ENCODE measurements at places on chromosomes 3 and 15.

DNA sequence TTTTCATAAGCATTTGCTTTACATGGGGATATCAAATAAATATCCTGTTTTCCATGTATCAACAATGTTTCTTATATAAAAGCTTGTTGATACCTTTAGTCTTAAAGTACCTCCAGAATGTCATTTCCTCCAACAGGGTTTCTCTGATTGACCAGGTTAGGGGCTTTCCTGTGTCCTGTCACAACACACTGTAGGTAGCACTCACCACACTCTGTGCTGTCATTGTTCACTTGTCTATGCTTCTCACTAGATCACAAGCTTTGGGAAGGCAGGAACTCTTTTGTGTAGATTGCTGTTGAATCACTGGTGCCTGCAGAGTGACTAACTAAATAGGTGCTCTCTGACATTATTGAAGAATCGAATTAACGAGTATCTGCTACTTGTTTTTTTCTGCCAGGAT lies 49.8 kb downstream of the USP50 start:
- DNase-seq = no peak

GRCh38 chr3:135041601-135042000 lies 246.5 kb downstream of the EPHB1 start:
- no peak for DNase-seq

DNA sequence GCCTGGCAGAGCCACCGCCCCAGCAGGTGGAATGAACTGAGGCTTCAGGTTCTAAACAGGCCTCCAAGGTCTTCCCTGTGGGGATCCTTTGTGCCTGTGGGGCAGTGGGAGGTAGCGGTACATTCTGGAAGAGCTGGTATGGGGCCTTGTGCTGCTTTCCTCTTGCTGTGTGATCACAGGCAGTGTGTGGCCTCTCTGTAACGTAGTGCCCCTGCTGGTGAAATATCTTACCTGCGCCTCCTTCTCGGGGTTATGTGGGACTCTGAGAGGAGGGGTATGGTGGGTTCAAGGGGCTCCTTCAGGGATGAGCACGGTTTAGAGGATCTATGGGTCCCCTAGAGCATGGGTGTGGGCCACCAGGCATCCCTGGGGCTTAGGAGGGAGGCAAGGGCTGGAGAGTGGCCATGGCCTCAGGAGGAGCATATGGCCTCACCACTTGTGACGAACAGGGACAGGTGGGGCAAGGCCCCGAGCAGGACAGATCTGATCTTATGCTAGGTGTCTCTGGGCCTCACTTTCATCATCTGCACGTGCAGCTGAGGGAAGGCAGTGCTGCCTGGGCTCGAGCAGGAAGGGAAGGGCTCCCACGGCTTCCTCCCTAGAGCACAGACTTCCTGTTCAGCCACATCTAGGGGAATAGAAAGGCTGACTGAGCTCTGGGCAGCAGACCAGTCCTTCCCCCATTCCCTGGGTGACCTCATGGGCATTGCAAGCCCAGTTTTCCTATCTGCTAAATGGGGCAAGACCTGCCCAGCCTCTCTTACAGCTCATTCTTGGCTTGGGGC lies 1.9 kb upstream of the ALS2CL start:
- DNase-seq = no peak

- DNase-seq = no peak
Measured at GRCh38 chr3:133192363-133192945, 154.3 kb downstream of the TMEM108 start.

DNA sequence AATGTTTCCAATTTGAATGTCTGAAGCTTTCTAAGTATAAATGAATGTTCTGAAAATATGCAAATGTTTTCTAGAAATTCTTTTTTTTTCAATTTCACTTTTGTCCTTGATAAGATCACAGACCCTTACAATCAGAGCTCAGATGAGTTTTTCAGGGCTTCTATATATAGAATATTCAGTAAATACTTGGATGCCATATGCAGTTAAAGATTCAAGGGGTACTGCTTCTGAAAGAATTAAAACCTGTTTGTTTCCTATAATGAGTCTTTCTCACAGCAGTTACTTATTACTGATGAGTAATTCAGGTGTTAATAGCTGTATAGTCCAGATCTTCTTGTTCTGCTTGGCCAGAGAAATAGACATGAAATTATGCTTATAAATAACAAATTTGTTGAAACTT lies 812.6 kb downstream of the ZPLD1 start:
- DNase-seq = no peak

GRCh38 chr3:174581558-174581957 lies 277.6 kb upstream of the NAALADL2 start:
- no peak for DNase-seq

GRCh38 chr3:99753268-99753975 lies 64.2 kb upstream of the CMSS1 start:
- peak; percentile 37 for DNase-seq

- DNase-seq = peak; percentile 29
Measured at GRCh38 chr15:90571063-90571541, 41.4 kb downstream of the CRTC3 start.

DNA sequence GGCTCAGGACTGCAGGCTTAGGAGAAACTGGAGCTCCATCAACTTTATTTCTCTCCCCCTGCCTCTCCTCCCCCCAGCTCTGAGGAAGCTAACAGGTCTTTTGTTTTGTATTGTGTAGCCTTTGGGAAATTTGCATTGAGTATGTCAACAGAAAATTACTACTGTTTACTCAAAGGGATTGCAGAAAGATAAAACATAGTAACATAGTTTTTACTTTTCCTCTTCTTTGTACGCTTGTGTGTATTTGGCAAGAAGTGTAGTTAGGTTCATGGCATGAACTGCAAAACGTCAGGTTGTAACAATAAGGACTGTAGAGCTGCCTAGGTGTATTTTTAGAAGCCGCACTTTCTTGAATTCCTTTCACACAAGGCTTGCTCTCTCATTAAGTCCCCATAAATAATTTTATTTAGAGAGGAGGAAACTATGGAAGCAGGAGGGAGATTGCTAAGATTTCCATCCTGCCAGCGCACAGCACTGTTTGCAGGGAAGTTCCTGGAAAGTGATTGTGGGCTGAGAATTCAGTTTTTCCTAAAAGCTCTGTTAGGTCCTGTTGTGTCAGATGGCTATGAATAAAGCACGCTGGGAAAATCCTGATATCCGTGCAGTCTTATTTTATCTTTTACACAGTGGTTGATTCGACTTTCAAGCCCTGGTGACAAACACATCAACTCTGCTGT lies 21.1 kb upstream of the SATB1 start:
- DNase-seq = no peak

DNA sequence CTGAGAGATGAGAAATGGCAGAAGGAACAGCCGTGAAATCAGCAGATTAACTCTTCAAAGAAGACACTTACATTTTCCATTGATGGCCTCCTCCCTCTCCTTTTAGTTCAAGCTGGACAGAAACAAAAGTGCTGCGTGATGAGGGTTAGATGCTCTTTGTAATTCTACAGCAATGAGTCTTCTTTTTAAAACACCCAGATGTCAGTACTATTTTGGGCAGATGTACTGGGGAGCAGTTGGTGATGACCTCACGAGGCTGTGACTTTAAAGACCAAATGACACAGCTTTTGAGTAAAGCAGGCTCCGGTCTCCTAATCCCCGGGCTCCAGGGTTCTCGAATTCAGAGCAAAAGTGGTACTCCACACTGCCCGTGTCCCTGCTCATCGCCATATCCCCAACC lies 198.2 kb downstream of the SLCO3A1 start:
- no peak for DNase-seq

- DNase-seq = no peak
Measured at GRCh38 chr15:52984507-52984906, 194.4 kb upstream of the ONECUT1 start.

- DNase-seq = no peak
Measured at GRCh38 chr3:126886217-126886616, 96.7 kb upstream of the PLXNA1 start.

GRCh38 chr3:69791106-69791505 lies 51.8 kb downstream of the MITF start:
- DNase-seq = no peak

GRCh38 chr3:34856081-34856947 lies 783.0 kb upstream of the ARPP21 start:
- peak; percentile 12 for DNase-seq

DNA sequence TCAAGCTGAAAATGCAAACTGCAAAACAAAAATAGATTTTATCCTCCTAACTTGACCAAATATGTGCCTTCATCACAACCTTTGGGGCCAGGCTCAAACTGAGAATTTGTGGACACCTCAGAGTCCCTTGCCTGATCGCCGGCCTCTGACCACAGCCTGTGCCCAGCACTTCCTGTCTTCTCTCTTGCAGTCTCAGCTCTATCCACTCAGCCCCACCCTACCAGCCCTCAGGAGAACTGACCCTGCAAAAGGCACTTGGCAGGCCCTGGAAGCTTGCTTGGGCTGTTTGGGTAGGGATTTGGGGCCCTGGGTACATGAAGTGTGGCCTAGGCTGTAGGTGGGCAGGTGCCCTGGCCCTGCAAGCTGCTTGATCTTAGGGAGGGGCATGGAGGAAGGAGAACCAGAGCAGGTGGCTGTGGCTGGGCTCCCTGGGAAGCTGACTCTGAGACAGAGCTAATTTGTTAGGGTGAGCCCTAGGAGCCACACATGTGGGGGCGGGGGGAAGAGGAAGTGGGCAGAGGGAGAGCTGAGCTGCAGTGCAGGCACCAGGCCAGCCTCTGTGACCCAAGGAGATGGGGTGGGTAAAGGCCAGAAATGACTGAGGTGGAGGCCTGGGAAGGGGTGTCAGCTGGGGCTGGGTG lies 8.6 kb downstream of the CLEC3B start:
- DNase-seq = no peak

DNA sequence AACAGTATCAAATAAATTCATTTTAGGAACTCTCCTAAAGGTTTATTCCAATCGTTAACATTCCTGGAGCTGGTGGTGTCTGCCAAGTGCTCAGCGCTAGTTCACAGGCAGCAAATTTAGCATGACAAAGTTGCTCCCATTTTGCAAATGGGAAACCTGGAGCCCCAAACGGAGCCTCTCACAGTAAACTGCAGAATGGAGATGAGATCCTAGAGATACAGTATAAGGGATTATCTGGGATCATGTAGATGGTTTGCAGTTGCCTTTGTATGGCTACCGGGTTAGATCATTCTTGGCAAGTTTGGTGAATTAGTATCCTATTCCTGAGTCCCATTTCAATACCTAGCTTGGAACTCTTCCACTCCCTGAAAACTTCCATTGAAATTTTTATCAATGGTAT lies 173.7 kb downstream of the CDIN1 start:
- DNase-seq = no peak

- peak; percentile 13 for DNase-seq
Measured at GRCh38 chr15:29994284-29994683, 88.5 kb upstream of the GOLGA8J start.

- no peak for DNase-seq
Measured at GRCh38 chr3:153165261-153165681, 3.2 kb downstream of the RAP2B start.

- no peak for DNase-seq
Measured at GRCh38 chr3:139113231-139113992, 68.7 kb upstream of the PRR23C start.

GRCh38 chr3:81513591-81513990 lies 247.9 kb downstream of the GBE1 start:
- DNase-seq = no peak

DNA sequence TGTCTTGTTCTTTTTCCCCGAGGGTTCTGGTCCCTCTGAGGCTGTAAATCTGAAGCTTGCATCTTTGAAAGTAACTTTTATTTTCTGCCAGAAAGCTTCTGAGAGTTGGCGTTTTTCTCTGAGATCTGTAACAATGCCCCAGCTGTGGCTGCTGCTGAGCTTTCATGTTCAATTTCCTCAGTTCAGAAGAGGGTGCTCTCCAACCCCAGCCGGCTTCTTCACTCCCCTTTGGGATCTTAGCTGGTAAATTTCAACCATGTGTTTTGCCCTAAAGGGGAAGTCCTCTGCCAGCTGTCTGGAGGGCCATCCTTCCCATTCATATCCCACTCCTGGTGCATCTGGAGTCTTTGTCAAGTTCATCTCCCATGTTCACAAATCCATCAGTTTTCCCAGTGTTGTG lies 18.3 kb upstream of the CFAP100 start:
- no peak for DNase-seq

Measured in small intestine (tissue), 16 donors.